ENCODE measurements at places on chromosomes 12 and 14.

DNA sequence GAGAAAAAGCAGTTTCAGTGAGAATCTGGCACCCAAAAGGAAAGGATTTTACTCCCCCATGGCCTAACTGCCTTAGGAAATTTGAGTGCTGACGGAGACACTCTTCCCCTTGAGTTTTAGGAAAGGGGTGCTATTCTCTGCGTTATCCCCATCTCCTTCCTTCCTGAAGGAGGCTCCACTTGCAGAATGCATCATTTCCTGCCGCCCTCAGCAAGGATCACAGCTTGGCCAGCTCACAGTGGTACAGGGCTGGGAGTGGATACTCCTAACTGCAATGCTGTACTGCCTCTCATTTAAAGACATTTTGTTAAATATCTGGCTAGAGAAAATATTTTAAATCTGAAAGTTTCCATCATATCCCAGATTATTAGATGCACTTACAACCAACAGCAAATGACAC, 33.0 kb downstream of the RDH12 start:
- DNase-seq: peak; percentile 9

- no peak for DNase-seq
These were observed 3.7 kb upstream of the KRT2 start for GRCh38 chr12:52655720-52656124.

DNA sequence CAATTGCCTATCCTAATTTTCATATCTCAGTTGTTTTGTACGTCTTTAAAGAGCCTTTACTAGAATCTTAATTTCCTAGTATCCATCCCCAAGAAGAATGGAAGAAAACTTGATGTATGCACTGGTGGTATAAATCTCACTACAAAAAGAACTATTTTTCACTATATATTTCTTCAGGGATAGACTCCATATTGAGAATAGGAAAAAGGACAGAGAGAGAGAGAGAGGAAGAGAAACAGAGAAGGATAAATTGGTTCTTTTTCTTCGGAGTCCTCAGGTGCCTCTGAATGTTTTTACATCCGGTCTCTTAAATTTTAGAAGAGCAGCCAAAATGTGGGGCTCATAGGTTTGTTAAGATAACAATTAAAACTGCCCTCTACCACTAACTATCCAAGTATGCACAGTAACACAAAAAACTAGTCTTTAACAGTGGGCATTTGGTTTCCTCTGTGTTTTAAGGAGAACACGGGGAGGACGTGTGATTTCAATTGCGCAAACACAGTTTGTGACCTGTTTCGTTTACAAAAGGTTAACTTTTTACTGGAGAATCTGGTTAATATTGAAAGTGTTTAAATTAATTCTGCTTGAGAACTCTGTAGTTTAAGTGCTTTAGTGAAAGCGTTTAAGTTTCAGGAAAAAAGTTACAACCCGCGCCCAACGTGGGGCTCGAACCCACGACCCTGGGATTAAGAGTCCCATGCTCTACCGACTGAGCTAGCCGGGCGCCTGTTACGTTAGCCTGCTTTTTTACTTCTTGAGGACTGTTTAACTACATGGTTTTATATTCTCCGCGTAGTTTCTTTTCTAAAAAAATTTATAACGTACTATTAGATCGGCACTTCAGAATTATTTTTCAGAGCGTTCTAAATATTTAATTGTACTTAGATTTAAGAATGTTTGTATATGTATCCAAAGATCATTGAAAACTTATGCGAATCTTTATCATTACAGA, 5.1 kb upstream of the PSMA3 start:
- peak; percentile 72 for DNase-seq

DNA sequence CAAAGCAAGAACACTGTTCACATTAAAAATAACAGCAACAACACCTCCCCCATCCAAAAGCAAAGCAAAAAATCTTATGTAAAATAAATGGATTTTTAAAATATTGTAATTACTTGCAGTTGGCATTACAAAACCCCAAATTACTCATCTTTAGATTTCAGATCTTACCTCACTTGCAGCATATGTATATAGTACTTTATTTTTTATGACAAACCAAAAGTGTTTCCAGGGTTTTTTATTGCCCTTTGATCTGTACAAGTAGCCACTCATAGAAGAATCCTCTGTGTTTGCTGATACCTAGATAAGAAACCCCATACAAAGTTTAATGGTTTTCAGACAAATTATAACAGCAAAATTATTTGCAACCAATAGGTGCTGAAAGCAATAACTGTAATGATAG, 12.2 kb upstream of the NR2C1 start:
- DNase-seq: no peak

GRCh38 chr14:77691259-77691658, 16.6 kb downstream of the ALKBH1 start:
- DNase-seq: no peak

DNA sequence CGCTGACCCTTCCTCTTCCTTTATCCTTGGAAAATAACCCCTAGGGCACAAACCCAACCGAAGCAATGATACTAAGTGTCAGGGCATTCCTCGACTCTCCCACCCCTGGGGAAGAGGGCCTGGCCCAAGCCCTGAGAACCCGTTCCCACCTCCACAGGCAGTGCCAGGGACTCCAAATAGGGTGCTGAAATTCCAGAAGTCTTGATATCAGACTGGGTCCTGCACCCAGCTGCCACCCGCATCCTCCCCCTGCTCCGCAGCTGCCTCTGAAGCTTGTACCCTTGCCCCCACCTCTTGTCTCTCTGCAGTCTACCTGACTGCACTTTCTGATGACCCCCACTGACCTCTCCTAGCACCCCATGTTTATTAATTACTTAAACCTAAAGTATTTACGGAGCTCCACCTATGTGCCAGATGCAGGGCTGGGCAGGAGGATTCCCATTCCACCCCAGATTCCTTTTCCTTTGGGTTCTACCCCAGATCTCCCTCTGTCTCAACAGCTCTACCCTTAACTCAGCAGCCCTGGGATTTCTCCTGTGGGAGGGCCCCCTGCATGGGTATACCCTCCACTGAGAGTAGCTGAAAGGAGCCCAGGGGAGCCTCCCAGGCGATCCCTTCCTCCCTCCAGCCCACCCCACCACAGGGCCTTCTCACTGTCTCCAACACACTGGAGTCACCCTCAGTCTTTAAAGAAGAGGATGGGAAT, 4.1 kb upstream of the KRT18 start:
- DNase-seq: no peak

DNA sequence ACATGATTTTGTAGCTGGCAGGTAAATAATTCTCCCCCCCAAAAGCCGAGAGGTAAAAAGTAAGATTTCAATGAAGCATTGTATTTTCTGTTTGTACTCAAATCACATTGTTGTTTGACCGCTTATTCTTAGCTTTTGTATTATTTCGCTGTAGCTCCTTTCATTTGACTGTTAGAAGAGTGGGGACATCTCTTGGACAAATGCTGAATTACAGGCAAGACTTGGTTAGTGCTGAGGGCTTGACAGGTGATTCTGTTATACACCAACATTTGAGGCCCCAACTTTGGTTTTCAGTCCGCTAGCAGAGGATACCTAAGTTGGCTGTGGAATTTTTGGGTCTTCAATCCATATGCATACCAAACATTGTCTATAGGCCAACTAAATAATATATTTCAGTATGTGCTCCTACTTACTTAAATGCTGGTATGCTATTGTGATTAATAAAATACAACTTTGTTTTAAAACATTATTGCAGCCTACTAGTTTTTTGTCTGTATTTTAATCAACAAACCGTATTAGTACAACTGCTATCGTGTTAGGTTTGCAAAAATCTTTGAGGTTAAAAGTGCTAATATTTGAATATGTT, 102.2 kb downstream of the ERC1 start:
- DNase-seq: peak; percentile 65

DNA sequence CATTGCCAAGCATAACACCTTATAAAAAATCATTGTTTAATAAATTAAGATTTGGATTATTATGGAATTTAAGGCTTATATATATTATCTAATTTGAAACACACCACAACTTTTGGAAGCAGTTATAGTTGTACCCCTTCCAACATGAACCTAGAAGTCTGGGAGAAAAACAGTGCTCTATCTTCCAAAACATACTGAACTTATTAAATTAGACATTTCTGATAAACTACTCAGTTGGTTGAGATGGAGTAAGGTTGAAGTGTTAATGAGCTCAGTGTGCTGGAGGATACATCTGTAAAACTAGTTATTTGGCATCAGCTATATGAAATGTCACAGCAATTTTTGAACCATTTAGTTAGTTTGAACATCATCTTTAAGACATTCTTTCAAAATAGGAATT, 227.4 kb downstream of the ALX1 start:
- no peak for DNase-seq

- DNase-seq: peak; percentile 28
These were observed 1.3 kb downstream of the LRP1-AS start for GRCh38 chr12:57146092-57146491.

DNA sequence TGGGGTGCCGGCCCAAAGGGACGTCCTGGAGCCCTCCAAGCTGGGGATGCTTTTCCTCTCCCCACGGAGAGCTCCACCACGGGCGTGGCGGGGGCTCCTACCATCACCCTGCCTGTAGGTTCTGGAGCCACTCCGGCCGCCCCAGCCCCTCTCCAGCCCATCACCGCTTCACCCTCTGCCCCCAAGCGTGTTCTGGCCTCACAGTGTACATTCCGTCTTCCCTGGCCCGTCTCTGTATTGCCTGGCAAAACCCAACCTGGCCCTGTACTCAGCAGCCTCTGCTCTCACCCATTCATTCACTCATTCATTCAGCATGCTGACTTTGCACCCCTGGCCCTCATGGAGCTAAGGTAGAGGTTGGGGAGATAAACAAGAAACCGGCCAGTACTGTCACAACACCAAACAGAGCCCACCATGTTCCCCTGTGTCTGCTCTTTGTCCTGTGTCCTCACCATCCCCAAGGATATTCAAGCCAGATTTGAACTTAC, 20.3 kb downstream of the SLC25A29 start:
- DNase-seq: no peak

- DNase-seq: no peak
These were observed 4.7 kb upstream of the TMEM229B start for GRCh38 chr14:67493092-67493717.

GRCh38 chr12:48084066-48084465, 21.8 kb downstream of the SENP1 start:
- peak; percentile 44 for DNase-seq

DNA sequence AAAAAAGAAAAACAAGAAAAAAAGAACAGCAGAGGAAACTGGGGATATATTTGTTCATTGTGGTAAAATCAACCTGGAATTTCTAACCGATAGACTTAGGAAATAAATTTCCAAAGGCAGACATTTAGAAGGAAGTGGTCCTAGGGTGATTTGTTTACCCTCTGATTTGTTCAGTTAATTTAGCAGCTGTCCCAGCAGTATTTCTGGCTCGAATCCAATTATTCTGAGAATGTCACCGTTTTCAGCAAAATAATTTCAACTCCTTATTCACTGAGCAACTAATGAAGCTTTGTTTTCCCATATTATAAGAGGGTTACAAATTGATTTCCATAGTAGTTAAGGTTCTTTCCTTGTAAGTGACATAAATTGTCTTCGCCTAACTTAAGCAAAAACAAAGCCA, 285.2 kb upstream of the SYT10 start:
- DNase-seq: no peak

DNA sequence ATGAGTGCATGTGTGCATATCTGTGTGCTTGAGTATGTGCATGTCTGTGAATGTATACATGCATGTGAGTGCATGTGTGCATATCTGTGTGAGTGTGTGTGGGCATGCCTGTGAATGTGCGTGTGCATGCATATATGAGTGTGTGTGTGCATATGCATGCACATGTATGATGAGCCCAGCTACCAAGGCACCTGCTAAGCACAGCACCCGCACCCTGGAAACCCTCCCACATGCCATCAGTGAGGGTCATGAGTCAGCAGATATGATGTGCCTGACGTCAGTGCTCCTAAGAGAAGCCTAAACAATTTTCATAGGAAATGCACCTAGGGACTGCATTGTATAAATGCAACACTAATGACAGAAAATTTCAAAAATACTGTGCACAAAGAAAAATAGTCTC, 151.1 kb downstream of the KIF26A start:
- no peak for DNase-seq

DNA sequence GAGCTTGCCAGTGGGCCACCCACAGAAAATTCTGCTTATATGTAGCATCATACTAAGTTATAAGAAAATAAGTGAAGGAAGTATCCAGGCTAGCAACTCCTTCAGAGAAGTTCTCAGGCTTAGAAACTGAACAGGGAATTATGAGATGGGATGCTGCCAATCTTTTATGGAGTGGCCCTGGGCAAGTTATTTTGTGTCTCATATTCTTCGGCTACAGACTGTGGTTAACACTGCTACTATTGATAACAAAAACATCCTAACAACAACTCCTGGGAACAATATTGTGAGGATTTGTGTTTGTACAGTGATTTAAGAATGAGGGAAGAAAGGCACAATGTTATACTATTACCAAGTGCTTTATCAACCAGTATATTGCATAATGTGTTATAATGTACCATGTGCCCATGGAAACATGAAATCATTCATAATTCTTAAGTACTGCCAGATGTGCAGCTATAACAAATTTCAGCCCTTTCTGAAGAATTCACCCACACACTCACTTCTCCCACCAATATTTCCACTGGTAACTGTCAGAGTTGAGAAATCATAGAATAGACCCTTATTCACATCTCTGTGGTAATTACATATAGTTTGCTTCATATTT, 113.3 kb upstream of the SOX5 start:
- no peak for DNase-seq

DNA sequence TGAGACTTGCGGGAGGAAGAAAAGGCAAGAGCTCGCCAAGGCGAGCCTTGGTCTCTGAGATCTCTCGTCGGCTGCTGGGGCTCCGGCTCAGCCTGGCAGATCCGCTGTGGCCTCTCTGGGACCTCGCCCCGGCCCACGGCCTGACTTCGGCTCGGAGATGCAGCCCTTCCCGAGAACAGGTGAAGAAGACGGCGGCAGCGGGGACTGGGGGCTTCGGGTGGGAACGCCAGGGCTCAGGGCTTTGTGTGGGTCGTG, 6.0 kb upstream of the HOXC9 start:
- no peak for DNase-seq

GRCh38 chr12:46676797-46677520, 148.8 kb downstream of the SLC38A4 start:
- no peak for DNase-seq

GRCh38 chr12:53048780-53049401, 974 bp upstream of the TNS2 start:
- DNase-seq: peak; percentile 86

DNA sequence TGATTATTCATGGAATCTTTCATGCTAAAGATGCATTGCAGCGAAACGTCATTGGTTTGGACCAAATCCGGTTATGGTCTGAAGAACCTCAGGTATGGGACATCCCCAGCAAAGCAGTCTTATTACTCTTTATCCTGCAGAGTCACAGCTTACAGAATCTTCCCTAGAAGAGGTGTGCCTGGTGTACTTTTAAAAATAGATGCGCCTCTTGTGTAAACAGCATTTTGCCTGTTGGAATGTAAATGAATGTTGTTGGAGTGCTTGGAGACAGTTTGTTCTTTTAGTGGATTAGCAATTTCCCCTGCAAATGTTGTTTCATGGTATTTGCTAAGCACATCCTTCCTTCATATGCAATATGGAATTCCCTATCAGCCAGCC, 242.5 kb downstream of the ZFP36L1 start:
- DNase-seq: peak; percentile 49

GRCh38 chr14:33768458-33768830, 182.4 kb downstream of the EGLN3 start:
- peak; percentile 39 for DNase-seq
